Testis (tissue), 5 donors: ENCODE measurements at places on chromosomes 6 and 20. TPM values are rescaled to one million over a fixed set of nuclear protein-coding genes. Genes with fewer than 3 reads are reported as not detected.

HDGFL1 gene
- 303 TPM for polyA plus RNA-seq

GRCh38 chr20:1417790-1418189, 24.9 kb upstream of the FKBP1A start:
- DNase-seq = no peak

GRCh38 chr20:33262658-33263065, 20.4 kb upstream of the BPIFB1 start:
- DNase-seq = peak; percentile 59

COX4I2 gene
- polyA plus RNA-seq = 2.2 TPM

GRCh38 chr6:75117701-75118100, 88.2 kb downstream of the COL12A1 start:
- DNase-seq = no peak

- no peak for DNase-seq
Measured at GRCh38 chr6:138765896-138766655, 7.5 kb upstream of the CCDC28A start.

GRCh38 chr6:20540683-20541082, 6.4 kb downstream of the CDKAL1 start:
- no peak for DNase-seq

DNA sequence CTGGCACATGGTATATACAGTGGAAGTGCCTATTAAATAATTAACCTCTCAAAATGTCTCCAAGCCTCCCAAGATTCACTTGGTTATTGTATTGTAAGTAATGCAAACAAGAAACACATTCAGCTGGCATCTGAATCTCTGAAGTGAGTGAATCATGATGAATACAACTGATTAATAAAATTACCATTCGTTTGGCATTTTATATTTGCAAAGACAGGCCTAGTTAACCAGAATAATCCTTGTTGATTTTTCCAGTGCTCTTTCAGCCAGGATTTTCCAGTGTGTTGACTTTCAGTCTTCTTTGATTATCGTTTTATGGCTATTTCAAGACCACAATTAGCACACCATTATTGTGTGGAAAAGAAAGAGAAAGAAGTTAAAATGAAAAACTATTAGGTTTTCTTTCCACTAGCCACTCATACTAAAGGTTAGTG, 20.3 kb downstream of the SLC22A2 start:
- no peak for DNase-seq

MAVS gene
- polyA plus RNA-seq = 14.5 TPM

- DNase-seq = no peak
Measured at GRCh38 chr20:3092611-3093379, 8.3 kb upstream of the AVP start.

GRCh38 chr6:133568970-133569889, 319.7 kb upstream of the TCF21 start:
- peak; percentile 42 for DNase-seq

- no peak for DNase-seq
Measured at GRCh38 chr6:8758412-8758811, 323.1 kb upstream of the SLC35B3 start.

DNA sequence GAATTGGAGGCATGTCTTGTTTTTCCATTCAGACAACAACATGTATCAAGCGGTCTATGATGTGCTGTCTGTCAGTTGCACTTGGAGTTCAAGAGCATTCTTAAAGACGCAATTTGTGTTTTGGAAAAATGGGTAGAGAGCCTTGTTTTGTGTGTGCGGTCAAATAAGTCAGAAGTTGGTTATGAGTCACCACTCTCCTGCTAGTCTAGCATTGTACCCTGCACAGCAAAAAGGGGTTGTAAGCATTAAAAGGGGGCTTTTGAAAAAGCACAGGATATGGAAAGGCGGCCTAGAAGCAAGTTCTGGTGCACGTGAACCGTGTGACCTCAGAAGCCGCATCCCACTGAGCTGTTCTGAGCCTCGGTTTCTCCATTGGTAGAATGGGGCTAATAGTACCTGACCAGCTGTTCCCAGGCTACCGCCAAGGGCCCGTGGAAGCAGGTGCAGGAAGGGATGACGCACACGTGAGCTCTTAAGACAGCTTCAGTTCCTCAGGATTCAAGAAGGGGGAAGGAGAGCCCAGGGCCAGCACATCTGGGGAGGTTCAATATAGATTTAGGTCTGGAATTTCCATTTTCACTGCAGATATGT, 61.6 kb upstream of the SNX9 start:
- no peak for DNase-seq

GRCh38 chr6:144469144-144469575, 184.0 kb downstream of the UTRN start:
- DNase-seq = no peak

DNA sequence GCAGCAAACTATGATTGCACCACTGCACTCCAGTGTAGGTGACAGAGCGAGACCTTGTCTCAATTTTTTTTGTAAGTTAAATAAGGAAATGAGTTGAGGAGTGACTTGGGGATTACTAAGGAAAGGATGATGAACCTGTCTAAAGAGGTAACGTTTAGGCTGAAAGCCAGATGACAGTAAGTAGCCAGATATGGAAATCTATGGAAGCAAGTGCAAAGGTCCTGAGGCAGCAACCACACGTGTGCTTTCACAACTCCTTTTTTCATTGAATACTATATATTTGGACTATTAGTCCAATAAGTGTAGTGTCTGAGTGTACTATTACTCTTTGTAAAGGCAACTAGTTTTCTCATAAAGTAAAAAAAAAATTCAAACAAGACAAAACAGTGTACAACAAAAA, 147.4 kb downstream of the CD24 start:
- DNase-seq = no peak

DNA sequence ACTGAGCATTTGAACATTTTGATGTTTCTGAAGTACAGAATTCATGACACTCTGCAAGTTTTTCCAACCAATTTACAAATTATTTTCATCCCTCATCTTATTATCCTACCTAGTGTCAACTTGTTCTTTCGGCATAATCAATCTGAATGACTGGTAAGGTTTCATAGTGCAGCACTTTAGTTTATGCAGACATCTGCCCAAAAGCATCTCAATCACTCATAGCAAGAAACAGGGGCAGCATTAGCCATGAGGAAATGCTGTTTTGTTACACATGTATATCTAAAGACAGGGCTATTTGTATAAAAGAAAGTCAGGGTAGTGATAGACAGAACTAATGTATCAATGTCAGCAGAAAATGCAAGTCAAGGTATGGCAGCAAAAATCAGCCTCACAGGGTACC, 378.1 kb upstream of the AGPAT4 start:
- DNase-seq = no peak

DNA sequence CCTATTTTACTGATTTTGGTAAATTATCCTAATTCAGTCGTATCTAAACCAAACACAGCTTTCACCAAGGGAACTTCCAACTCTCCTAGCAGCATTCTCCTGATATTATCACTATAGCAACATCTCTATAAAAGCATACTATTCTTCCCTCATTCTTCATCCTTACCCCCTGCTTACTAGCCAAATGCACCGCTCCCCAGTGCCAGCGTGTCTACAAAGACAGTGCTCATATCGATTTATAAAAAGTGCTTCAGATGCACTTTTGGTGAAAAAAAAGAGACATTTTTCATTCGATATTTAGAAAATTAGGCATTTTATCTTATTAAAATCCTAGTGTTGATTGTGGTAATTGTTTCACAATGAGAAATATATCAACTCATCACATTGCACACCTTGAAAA, 74.0 kb downstream of the SYNE1 start:
- DNase-seq = no peak

GRCh38 chr6:126461045-126461444, 121.1 kb downstream of the CENPW start:
- no peak for DNase-seq

DNA sequence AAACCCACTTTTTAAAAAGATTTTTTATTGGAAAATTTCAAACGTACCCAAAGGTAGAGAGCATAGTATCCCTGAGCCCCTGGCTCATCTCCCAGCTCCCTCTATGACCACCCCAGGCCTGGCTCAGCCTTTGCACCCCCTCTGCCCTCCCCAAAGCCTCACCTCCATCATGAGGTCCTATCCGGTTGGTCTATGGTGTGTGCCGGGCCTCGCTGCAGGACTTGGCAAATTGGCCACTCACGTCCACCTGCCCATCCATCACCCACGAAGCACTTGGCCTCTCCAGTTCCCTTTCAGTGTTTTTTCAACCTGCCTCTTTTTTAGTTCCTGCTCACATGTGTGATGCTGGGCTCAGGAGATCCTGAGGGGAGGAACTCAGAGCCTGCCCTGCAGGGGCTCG, 147.4 kb downstream of the CDH4 start:
- DNase-seq = no peak

GRCh38 chr20:2124564-2125213, 23.1 kb downstream of the STK35 start:
- no peak for DNase-seq

TRIM40 gene
- 7.5 TPM for polyA plus RNA-seq
